ENCODE measurements at places on chromosomes 4 and X.
A peak's percentile ranks its signal among the peaks of the same experiment; 100 is the strongest.

- no peak for DNase-seq
Measured at GRCh38 chrX:24085101-24085500, 30.3 kb downstream of the EIF2S3 start.

DNA sequence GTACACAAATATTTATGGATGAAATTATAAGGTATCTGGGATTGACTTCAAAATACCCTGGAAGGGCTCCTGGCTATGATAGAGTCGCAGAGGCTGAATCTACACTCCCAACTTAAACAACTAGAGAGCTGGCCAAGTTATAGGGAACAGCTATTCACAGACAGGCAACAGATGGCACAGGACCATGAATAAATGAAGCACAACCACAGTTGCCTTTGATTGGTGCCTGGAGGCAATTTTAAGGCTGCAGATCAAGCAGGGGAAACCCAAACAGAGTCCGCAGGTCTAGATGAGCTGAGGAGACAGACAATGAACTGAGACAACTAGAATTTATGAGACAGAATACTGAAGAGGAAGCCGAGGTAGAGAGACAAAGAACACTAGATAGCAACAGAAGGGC lies 155.9 kb downstream of the EVC2 start:
- DNase-seq = no peak

- no peak for DNase-seq
Measured at GRCh38 chr4:37584071-37584470, 102.1 kb downstream of the RELL1 start.

DNA sequence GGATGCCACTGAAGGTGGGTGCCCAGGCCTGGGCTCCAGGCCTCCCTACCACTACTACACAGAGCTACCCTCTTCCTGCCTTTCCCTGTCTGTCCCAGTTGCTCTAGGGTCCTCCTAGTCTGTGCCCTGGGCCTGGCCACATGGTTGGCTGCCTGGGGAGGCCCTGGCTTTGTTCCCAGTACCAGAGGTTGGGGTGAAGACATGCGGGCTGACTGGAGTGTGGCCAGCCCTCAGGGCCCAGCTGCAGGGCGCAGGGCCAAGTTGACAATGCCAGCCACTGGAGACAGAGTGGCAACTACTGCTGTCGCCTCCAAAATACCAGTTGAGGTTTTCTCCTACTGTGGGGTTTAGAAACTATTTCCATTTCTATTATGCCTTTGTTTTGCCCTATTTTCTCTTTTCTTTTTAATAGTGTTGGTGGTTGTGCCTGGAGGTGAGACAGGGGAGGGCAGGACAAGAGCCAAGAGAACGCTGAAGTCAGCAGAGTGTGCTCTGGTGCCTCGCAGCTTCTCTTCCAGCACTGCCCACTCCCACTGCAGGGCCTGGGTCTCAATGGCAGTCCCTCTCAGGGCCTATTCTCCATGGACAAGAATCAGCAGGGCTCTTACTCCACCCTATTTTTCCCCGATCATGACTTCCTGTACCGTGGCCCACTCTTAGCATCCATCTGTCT lies 32.2 kb upstream of the XPNPEP2 start:
- DNase-seq = no peak

DNA sequence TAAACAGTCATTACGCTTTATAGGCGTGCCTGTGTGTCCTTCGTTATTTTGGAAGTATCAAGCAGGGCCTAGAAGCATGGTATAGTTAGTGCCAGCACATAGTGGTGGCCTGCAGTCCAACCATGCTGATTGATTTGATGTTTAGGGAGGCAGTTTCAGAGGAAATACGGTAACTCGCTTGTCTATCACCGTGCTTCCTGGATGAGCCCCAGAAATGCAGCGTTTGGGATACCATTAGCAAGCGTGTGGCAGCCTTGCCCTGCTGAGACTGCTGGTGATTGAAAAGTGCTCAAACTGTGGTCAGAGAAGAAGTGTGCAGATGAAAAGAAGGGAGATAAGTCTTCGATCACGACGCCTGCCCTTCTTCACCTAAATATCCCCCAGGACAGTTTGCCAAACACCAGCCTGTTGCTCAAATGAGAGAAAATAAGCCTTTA lies 158.4 kb downstream of the CHIC2 start:
- DNase-seq = peak; percentile 33
